ENCODE measurements at places on chromosomes 4 and X.

- DNase-seq, result no peak
Observed at GRCh38 chr4:80831383-80832361, 198.8 kb upstream of the BMP3 start.

- DNase-seq, result no peak
Observed at GRCh38 chr4:29311247-29311646, 1408.9 kb upstream of the PCDH7 start.

DNA sequence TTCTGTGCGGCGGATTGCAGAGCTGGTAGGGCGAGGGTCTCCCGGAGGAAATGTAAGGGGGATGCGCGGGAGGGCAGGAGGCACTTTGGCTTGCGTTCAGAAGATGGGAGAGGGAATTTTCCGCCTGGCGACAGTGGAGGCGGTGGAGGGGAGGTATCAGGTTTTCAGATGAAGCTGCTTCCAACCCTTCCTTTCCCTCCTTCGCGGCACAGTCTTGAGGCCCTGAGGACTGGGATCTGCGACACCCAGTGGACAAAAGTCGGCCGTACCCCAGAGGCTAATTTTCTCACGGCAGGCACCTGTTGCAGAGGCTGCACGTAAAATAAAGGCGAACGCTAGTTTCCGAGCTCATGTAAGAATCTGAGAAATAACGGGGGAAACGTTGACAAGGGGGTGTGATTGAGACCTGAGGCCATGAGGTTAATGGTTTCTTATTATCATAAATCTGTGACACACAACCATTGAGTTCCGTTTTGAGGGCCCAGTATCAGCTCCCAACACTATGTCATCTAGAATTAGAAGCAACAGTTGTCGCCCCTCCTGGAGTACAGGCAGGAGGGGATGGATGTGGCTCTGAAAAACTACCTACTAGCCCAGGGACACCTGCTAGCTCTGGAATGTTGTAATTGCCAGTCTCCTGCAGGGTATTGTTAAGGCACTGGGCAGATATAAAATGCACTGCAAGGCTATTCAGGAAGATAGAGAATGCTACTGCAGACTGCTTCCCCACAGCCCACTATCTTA, 1.1 kb downstream of the ZCCHC18 start:
- DNase-seq, result no peak

DNA sequence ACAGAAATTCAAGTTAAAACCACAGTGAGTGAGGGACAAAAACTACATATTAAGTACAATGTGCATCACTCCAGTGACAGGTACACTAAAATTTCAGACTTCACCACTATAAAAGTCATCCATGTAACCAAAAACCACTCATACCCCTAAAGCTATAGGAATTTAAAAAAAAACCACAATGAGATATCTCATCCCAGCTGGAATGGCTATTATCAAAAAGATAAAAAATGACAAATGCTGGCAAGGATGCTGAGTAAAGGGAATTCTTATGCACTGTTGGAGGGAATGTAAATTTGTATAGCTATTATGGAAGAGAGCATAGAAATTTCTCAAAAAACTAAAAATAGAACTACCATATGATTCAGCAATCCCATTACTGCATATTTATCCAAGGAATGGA, 171.1 kb downstream of the HHIP start:
- DNase-seq, result no peak

- DNase-seq, result no peak
Observed at GRCh38 chr4:74311696-74312313, 3.5 kb downstream of the EPGN start.

GRCh38 chr4:1592709-1593417, 91.2 kb downstream of the FAM53A start:
- DNase-seq, result no peak
